ENCODE measurements at places on chromosomes 7 and 10. TPM values are rescaled to one million over a fixed set of nuclear protein-coding genes. Genes with fewer than 3 reads are reported as not detected.

DNA sequence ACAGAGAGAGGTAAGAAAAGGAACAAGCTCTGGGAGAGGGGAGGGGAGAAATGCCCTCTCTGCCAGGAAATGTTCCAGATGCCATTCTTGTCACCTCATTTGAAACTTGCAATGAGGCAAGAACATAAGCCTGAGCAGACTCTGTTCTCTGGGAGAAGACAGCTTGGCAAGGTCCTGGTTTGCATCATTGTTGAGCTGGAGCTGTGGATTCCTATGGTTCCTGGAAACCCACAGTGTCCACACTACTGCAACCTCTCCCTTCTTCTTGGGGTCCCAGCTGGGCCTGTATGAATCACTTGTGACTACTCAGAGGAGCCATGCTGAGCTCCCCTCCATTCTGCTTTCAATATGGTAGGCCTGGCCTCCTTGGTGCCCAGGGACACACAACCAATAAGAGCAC is 60.8 kb upstream of the HECTD2 start:
- DNase-seq: no peak

DNA sequence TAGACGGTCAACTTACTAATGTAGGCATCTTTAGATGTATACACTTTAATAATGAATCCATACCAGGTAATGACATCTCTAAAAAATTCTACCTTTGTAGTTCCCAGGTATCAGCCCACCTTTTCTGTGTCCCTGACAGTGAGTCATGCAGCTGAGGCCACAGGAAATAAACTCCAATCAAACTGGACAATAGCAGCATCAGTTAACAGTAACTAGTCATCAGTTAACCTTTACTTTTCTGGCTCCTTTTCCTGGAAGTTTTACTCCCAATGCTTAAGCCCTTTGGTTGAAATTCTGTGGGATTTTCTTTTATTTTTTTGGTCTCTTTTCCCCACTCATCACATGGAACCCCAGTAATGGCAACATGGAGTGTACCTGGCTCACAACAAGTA is 617.6 kb downstream of the SORCS3 start:
- no peak for DNase-seq

DNA sequence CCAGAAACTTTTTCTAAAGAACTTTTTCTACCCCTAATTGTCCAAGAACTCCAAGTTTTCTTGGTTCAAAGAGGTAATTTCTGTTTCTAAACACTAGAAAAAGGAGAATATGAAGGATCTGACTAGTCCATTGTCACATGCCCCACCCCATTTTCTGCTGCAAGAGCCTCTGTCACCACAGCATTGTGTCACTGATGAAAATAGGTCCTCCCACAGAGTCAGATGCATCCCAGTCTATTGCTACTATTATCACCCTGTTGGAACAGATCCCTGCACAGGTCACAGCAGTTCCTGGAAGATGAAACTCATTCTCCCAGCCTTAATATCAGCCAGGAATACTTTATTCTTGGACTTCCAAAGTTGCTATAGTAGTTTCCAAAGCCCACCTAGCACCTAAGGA is 7.5 kb upstream of the CFTR start:
- DNase-seq: no peak

- no peak for DNase-seq
Observed at GRCh38 chr7:145293754-145294153, 457.9 kb upstream of the TPK1 start.

DNA sequence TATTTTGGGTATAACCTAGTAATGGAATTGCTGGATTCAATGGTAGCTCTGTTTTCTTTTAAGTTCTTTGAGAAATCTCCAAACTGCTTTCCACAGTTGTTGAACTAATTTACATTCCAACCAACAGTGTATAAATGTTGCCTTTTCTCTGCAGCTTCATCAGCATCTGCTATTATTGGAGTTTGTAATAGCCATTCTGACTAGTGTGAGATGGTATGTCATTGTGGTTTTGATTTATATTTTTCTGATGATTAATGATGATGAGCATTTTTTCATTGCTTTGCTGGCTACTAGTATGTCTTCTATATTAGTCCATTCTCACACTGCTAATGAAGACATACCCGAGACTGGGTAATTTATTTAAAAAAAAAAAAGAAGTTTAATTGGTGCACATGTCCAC is 248.6 kb upstream of the MAGI2 start:
- no peak for DNase-seq

PYROXD2 gene
- 14.9 TPM for polyA plus RNA-seq

CDNF gene
- polyA plus RNA-seq: 2.9 TPM
